ENCODE measurements at places on chromosomes 11 and 22.

GRCh38 chr11:35138943-35139721, at the start of gene CD44:
CD44 (plus strand) TSS chr11:35139171; CDS start chr11:35139304, 133 bp downstream.
- peak; percentile 54 for DNase-seq

- no peak for DNase-seq
Measured at GRCh38 chr11:69889400-69890318, 70.4 kb upstream of the FGF3 start.

GRCh38 chr11:55726715-55727324, 46.4 kb upstream of the OR5D13 start:
- DNase-seq = no peak

DNA sequence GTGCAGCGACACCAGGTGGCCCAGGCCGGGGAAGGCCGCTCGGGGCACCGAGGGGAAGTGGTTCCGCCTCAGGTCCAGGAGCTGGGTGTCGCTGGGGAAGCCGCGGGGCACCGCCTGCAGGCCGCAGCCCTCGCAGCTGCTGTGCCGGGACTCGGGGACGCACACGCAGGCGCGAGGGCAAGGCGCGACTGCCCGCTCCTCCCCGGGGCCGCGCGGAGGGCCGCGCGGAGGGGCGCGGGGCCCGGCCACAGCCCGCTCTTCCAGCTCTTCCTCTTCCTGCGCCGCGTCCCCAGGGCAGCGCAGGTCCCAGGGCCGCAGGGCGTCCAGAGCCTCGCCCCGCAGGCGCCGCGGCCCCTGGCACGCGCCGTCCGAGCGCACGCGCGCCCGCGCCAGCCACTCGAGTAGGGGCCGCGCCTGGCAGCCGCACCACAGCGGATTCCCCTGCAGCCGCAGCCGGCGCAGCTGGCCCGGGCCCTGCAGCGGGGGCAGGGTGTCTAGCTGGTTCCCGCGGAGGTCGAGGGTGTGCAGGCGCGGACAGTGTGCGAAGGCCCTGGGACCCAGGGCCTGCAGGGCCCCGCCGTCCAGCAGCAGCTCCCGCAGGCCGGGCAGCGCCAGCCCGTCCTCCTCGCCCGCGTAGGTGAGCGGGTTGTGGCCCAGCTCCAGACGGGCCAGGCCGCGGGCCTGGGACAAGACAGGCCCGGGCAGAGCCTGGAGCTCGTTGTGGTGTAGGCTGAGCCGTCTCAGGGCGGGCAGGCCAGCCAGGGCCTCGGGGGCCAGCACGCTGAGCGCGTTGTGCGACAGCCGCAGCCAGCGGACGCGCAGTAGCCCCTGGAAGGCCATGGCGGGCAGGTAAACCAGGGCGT, 2.8 kb downstream of the CHADL start:
- no peak for DNase-seq

GRCh38 chr11:20303391-20303965, 60.0 kb upstream of the HTATIP2 start:
- DNase-seq = no peak

GRCh38 chr11:66068923-66069714, 953 bp upstream of the PACS1 start:
- peak; percentile 53 for DNase-seq

DNA sequence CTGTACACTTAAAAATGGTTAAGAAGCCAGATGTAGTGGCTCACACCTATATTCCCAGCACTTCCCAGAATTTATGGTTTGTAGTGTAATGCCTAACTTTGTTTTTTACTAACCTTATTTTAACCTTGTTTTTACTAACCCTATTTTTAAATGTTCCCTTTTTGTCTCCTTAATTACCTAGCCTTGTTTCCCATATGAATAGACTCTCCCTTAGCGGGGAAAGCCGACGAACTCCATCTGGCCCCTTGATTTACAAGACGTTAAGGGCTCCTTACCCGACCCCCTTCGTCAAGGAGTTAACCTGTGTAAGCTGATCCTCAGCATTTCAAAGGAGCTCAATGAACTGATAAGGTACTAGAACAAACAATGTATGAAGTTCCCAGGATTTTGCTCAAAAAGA, 17.1 kb downstream of the APOBEC3H start:
- DNase-seq = no peak

DNA sequence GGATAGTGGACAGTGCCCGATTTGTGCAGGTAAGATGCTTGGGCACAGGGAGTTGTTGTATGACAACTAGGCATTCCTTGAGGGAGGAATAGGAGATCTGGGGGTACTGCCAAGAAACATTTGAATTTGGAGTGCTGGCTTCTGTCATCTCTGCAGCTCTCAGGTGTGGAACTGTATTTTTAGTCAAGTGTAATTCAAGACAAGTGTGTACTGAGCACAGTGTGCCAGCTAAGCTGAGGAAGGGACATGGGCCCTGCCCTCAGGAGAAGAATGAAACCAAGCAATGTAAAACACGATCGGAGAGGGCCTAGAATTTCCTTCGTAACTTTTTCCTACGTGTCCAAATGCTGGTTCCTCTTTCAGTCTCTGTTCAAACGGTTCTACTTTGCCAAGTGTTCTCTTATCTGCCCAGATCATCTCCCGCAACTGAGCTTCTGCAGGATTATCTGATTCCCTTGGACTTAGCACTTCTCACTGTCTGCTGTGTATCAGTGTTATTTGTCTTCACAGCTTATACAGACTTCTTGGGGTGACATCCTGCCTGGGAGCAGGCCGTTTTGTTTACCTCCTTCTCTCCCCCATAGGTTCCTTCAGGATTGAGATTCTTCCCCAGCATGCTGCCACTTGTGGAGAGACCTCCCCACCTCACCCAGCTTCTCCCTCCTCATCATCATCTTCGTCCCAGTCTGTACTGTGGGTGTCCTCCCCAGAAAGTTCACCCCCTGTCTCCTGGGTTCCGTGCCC, 27.6 kb downstream of the ART5 start:
- no peak for DNase-seq

DNA sequence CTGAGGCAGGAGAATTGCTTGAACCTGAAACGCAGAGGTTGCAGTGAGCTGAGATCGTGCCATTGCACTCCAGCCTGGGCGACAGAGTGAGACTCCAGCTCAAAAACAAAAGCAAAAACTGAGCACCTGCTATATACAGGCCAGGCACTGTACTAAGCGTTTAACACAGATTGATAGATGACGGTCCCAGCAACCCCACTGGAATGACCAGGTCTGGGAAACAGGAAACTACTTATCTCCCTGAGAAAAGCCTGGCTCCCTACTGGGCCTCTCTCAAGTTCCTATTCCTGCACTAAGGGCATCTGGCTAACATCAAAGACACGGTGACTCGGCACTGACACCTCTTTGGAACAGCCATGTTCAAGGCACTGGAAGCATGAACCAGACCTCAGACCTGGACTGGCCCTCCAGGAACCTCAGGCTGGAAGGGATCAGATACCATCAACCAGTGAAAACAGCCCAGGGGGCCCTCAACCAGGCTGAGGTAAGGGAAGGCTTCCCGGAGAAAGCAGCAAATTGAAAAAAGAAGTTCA, 16.6 kb downstream of the ARAP1 start:
- no peak for DNase-seq

- peak; percentile 90 for DNase-seq
Measured at GRCh38 chr11:28017816-28018215, 90.1 kb downstream of the KIF18A start.

- no peak for DNase-seq
Measured at GRCh38 chr22:37747080-37747714, 50.3 kb downstream of the TRIOBP start.

DNA sequence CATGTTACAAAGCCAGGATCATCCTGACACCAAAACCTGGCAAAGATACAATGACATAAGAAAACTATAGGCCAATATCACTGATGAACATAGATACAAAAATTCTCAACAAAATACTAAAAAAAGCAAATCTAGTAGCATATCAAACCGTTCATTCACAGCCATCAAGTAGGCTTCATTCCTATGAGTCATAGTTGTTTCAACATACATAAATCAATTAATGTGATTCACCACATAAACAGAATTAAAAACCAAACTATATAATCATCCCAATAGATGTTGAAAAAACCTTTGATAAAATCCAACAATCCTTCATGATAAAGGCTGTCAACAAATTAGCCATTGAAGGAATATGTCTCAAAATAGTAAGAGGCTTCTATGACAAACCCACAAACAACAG, 1007.2 kb upstream of the RAG2 start:
- no peak for DNase-seq
